ENCODE measurements at places on chromosomes 12 and 14.

DNA sequence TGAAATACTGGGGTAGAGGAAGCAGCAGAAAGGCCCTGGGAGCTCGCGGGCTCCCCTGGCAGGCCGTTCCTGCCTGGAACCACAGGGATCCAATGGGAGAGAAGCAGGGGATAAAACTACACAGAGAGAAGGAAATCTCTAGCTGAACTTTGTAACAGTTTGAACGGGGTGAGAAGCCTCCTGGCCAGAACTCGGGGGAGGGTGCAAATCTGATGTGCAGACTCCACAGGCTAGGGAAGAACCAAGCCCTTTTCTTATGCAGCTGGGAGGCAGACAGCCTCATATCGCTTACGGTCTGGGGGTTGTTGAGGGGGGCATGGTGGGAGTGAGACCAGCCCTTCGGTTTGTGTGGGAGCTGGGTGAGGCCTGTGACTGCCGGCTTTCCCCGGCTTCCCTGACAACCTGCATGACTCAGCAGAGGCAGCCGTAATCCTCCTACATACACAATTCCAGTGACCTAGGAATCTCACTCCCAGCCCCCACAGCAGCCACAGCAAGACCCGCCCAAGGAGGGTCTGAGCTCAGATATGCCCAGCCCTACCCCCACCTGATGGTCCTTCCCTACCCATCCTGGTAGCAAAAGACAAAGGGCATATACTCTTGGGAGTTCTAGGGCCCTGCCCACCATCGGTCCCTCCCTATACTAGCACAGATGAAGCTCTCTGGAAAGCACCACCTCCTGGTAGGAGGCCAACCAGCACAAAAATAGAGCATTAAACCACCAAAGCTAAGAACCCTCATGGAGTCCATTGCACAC, 143.0 kb downstream of the TMTC1 start:
- peak; percentile 73 for DNase-seq

DNA sequence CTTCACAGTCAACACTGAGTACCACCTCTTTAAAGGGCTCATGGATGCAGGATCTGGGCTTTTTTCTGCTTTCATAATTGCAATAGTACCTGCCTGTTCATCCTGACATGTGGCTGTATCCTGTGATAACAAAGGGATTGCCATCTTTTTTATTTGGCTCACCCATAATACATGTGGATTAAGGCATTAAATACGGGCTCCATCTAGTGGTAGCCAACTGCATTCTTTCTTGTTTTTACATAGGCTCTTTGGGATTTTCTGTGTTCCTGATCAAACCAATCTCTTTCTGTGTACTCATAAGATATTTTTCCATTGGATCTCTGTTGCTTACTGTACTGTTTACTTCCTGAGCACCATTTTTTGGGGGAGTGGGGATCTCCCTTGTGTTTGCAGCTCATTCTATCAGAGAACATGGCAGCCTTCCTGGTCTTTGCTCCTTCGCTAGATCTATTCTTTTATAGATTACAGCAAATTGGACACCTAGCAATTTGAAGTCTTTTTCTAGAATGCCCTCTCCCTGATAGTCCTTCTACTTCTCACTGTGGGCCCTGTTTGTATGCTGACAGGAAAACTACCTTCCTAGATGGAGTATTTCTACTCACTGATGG, 723.4 kb upstream of the MDGA2 start:
- peak; percentile 51 for DNase-seq

DNA sequence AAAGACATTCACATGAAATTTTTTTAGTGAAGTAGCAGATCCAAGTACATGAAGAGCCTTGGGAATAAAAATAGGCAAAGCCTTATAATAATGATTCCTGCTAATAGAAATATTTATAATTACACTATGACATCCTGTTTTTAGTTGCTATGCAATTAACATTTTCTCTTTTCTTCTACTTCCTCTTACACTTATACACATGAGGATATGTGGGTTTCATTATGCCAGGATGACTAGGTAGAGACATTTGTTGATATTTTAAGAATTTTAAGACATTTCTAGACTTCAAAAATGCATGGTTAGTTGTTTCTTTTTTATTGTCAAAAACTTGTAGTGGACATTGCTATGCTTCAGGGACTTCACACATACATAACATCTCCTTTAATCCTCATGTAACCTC, 326.8 kb downstream of the SYT1 start:
- no peak for DNase-seq

GRCh38 chr14:75934998-75935628, 46.7 kb downstream of the TGFB3 start:
- no peak for DNase-seq

All from MCF 10A (cell line).